ENCODE measurements at places on chromosomes 1 and 21.

- DNase-seq: no peak
These were observed 35.3 kb upstream of the CACYBP start for GRCh38 chr1:174964261-174964971.

DNA sequence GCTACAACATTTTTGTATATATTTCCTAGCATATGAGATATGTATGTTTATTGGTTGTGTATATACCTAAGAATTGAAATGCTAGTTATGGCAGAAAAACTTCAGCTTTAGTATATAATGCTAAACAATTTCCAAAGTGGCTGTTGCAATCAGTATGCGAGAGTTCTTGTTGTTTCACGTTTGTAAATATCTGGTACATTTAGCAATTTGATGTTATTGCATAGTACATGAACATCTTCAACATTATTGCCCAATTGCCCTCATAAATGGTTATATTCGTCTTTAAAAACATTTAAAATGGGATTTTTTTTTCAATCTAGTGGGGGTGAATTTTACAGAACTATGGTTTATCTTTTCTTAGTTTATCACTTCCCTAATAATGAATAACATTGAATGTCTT lies 86.2 kb upstream of the HP1BP3 start:
- DNase-seq: no peak

DNA sequence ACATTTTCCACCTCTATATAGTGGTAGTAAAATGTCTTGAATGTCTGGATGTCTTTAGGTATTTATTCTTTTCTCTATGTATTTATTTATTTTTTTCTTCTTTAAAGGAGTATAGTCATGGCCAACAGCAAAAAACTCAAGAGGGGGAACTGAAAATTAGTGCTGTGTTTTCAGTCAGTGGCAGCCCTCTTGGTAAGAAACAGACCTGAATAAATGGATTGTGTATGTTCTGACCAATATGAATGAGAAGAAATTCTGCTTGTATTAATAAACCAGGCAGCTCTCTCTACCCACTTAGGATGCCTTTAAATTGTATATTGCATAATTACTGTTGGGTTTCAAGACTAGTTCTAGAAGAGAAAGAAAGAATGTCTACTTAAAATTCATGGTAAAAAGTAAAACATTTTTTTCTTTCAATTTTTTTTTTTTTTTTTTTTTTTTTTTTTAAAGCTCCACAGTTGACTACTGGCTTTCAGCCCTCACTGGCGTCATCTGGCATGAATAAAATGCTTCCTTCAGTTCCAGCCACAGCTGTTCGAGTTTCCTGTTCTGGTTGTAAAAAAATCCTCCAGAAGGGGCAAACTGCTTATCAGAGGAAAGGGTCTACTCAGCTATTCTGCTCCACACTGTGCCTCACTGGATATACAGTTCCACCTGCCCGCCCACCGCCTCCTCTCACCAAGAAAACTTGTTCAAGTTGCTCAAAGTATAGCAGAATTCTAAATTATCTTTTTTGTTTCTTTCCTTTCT lies 101.6 kb downstream of the ZMYM4 start:
- peak; percentile 33 for DNase-seq

DNA sequence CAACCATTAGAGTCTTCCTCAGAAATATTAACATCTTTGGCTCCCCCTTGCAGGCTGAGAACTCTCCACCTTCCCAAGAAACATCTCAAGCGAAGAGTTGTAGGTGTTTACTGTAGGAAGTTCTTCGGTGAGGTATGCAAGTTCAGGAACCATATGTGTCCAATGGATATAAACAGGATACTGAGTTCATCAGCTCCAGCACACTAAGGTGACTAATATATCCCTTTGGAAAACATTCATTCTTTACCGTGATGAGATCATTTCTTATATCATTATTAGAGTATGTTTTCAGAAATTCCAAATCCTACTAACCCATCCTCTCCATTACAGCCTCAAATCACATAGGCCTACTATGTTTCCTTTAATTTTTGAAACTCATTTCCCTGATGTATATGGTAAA lies 37.3 kb upstream of the PRMT6 start:
- no peak for DNase-seq

DNA sequence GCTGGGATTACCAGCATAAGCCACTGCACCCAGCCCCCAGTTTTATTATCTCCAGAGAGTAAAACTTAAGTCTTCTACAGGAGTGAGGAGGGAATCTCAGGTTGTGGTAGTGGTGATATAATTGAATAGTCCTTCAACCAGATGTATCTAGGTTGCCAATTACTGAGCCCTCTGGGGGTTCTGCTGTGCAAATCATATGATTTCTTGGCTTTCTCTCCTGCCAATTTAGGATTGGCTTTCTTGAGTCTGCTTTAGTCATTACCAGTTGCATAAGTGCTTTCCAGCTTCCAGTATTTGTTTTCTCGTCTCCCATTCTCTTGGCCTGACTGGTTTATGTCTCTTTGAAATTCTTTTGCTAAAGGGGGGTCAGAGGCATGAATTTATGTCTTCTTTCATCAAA lies 11.1 kb downstream of the CPT2 start:
- DNase-seq: no peak

- no peak for DNase-seq
These were observed 35.4 kb downstream of the CENPF start for GRCh38 chr1:214638459-214638807.
